ENCODE measurements at places on chromosomes 1 and 21.

- no peaks in the 10 kb centered on the region for H3K36me3 ChIP-seq
- H3K4me3 ChIP-seq = no peak overlapping the region
- H3K27me3 ChIP-seq = peaks cover 6% of the 10 kb centered on the region
- DNase-seq = no peak
Observed at GRCh38 chr1:28365864-28366263, 3.7 kb upstream of the PHACTR4 start.

GRCh38 chr1:110554871-110555801, 36.2 kb upstream of the KCNA10 start:
- H3K4me1 ChIP-seq = peaks cover 19% of the 10 kb centered on the region
- no peaks in the 10 kb centered on the region for H3K36me3 ChIP-seq
- H3K4me3 ChIP-seq = peak overlapping the region; percentile 56
- H3K27ac ChIP-seq = no peak overlapping the region
- peaks cover 68% of the 10 kb centered on the region for H3K27me3 ChIP-seq

DNA sequence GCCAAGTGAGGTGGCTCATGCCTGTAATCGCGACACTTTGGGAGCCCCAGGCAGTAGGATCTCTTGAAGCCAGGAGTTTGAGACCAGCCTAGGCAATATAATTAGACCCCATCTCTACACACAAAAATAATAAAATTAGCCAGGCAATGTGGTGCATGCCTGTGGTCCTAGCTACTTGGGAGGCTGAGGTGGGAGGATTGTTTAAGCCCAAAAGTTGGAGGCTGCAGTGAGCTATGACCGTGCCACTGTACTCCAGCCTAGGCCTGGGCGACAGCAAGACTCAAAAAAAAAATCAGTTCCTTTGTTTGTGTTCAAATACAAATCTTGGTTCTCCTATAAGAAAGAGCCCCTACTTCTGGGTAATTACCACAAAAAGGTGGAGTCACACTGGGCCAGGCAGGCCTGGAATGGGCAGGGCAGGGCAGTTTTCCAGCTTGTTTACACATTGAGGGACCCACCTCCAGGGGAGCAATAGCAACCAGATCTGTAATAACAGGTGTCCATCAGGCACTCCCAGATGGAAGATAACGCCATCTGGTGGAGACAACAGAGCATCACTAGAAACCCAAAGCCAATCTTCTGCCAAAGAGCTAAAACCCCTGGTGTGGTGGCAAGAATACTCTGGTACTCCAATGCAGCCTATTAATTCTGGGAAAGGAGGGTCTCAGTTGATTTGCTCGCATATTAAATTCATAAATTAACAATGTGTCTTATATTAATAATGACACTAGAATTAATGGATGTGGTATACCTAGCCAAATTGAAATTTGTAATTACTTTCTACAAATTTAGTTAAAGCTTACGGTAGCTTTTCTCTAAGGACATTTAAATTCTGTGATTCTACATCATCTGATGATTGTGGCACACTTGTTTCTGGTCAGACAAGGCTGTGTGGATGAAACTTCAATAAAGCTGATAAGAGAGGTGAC, 13.2 kb downstream of the PPP1R15B start:
- no peaks in the 10 kb centered on the region for H3K27me3 ChIP-seq
- DNase-seq = peak; percentile 44
- no peaks in the 10 kb centered on the region for H3K4me1 ChIP-seq
- H3K36me3 ChIP-seq = peaks cover 8% of the 10 kb centered on the region
- no peak overlapping the region for H3K27ac ChIP-seq

DNA sequence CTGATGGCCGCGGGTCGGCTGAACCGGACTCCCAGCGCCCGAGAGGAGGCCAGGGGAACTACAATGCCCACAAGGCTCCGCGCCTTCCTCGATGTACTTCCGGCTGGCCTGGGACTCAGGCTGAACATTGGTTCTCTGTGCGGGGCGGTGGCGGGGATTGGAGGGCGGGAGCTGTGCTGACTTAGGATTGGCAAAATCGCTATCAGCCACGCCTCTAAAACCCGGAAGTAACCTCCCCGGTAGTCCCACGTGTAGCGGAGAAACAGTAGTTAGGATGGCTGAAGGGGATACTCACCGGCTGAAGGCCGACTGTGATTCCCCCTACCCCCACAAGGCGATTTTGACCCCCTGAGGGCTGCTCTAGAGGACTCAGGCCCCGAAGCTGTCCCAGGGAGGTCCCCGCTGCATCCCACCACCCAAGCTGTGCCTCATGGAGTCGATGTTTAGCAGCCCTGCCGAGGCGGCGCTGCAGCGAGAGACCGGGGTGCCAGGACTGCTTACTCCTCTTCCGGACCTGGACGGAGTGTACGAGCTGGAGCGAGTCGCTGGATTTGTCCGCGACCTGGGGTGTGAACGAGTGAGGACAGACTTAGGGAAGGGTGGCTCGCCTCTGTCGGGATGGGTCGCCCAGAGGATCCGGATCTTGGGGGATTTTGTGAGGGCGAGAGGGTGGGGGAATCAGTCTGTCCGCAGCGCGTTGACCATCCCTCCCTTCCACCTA, at the start of gene DPH2:
TSS of gene DPH2 (plus strand) at position 265 of the 721 bp plus-strand sequence. CDS start at position 431, 166 bp downstream.
- DNase-seq = peak; percentile 88
- no peaks in the 10 kb centered on the region for H3K27me3 ChIP-seq
- H3K36me3 ChIP-seq = no peaks in the 10 kb centered on the region
- peaks cover 30% of the 10 kb centered on the region for H3K4me1 ChIP-seq

DNA sequence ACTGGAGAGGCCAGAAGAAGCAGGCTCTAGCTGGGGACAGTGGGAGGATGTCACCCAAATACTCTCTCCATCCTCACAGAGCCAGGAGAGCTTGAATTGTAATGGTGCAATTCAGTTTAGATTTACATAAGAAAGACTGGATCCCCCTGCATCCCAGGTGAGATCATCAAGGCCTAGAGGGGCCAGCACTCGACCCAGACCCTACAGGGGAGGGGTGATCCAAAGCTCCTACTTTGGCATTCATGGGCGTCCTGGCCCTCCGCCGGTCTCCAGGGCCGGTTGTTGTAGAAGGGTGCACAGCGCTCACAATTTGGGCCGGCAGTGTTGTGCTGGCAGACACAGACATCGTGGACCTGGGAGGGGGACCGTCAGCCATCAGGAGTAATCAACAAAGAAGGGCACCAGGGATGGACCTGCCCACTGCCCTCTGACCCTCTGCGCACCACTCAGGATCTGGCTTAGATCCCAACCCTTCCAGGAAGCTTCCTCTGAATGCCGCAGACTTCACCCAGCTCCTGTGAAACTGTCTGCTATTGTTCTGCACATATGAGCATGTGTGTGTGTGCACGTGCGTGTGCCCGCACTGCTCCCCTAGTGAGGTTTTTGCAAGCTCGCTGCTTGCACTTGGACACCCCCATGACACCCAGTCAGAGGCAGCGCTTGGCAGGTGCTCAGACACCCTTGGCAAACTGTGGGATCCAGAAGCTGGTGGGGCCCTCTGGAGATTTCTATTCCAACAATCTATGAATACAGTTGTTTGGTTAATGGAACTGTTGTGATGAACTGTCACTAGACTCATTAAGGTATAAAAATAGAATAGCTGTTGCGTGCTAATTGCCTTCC, 21.6 kb downstream of the LAMB3 start:
- H3K36me3 ChIP-seq = no peaks in the 10 kb centered on the region
- H3K4me3 ChIP-seq = no peak overlapping the region
- DNase-seq = no peak
- H3K27me3 ChIP-seq = peaks cover 10% of the 10 kb centered on the region
- no peak overlapping the region for H3K27ac ChIP-seq
- peaks cover 10% of the 10 kb centered on the region for H3K4me1 ChIP-seq

GRCh38 chr1:204589409-204590038, 73.3 kb downstream of the MDM4 start:
- no peaks in the 10 kb centered on the region for H3K4me1 ChIP-seq
- no peak overlapping the region for H3K27ac ChIP-seq
- H3K27me3 ChIP-seq = no peaks in the 10 kb centered on the region
- DNase-seq = no peak

GRCh38 chr1:89918127-89918793, 76.7 kb upstream of the ZNF326 start:
- H3K27me3 ChIP-seq = no peaks in the 10 kb centered on the region
- H3K4me1 ChIP-seq = peaks cover 12% of the 10 kb centered on the region
- H3K4me3 ChIP-seq = no peak overlapping the region
- no peak for DNase-seq

- no peak for DNase-seq
- H3K27me3 ChIP-seq = no peaks in the 10 kb centered on the region
- no peaks in the 10 kb centered on the region for H3K36me3 ChIP-seq
- no peak overlapping the region for H3K4me3 ChIP-seq
- H3K4me1 ChIP-seq = peaks cover 32% of the 10 kb centered on the region
- no peak overlapping the region for H3K27ac ChIP-seq
Observed at GRCh38 chr21:31566064-31566463, 93.4 kb upstream of the SOD1 start.

DNA sequence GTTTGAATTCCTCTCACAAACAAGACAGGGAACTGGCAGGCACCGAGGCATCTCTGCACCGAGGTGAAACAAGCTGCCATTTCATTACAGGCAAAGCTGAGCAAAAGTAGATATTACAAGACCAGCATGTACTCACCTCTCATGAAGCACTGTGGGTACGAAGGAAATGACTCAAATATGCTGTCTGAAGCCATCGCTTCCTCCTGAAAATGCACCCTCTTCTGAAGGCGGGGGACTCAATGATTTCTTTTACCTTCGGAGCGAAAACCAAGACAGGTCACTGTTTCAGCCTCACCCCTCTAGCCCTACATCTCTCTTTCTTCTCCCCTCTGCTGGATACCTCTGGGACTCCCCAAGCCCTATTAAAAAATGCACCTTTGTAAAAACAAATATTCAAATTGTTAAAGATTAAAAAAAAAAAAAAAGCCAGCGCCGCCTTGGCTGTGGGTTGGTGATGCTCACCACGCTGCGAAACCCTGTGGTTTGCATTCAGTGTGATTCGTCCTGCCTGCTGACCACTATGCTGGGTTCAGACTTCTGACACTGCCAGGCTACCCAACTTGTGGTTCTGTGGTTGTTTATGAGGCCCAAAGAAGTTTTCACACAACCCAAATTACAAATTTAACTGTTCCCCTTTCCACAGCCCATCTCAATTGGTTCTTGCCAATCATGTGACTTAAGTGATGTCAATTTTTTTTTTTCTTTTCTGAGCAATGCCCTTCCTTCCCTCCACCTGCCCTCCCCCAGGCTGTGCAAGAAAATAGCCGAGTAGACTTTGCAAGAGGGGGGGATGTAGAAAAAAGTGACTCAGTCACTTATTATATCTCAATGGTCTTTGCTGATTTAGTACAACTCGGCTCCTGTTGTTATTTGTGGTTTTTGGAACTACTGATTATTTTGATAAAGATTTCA, at the start of gene RUNX1:
TSS of gene RUNX1 (minus strand) at position 597 of the 912 bp plus-strand sequence.
- no peaks in the 10 kb centered on the region for H3K36me3 ChIP-seq
- no peak for DNase-seq
- no peak within 1 kb of the TSS for H3K27ac ChIP-seq
- peaks cover 53% of the 10 kb centered on the region for H3K4me1 ChIP-seq
- no peak within 1 kb of the TSS for H3K4me3 ChIP-seq
